ENCODE measurements at places on chromosomes 5 and 9.

- no peak for DNase-seq
Measured at GRCh38 chr5:162801235-162801634, 636.2 kb upstream of the CCNG1 start.

- DNase-seq = no peak
Measured at GRCh38 chr9:137217276-137218211, 4.5 kb downstream of the RNF208 start.

DNA sequence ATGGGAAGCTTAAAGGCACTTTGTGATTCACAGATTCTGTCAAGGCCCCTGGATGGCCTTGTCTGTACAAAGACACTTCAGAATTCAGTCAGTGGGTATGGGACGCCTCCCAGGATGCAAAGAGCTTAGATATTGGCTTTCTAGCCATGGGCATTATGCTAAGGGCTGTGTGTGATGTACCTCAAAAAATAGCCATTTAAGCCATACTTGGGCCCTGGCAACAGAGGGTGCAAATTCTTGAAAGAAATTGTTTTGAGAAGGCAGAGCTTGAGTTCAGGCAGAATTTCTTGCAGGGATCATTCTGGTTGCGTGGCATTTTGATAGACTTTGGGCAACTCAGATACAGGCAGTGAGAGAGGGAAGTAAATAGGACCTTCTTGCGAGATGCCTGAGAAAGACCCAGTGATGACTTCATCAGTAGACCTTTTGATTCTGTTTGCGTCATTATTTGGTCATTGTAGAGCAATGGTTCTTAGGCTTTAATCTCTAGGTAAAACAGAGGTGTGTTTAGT, 3.9 kb downstream of the CYFIP2 start:
- DNase-seq = no peak

DNA sequence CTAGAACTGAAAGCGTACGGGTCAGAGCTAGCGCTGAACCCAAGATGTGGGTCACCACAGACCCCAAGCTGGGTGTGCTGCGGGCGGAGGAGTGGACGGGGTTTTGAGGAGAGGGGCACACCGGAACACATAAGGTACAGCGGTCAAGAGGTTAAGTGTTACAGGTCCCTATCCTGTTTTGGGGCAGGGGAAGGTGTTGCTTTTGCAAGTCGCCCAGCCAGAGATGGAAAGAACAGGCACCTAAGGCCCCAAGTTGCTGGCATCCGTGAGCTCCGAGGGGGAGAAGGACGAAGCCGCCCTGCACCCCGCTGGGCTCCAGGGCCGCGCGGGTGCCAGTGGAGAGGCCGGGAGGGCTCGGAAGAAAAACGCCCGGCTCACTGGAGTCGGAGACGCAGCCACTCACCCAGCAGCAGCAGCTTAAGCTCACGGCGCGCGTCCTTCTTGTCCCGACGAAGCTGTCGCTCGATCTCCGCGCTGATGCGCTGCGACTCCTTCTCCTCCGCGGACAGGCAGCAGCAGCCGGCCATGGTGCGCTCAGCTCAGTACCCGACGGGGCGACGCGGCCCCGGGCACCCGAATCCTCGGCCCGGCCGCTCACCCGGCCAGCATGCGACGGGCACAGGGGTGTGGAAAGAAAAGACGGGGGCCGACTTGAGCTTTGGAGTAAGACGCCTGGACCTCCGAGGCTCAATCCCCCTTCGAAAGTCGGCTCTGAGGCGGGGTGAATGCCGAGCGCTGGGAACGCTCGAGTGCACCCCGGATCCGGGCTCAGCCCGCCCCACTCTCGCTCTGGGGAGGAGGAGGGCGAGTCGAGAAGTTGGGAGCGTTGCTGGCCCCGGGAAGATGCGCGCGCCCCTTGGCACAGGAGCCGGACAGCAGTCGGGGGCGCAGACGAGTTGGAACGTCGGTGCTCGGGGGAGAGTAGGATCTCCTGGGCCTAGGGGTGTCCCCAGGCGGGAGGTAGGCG, 572 bp downstream of the GNA14 start:
- DNase-seq = peak; percentile 82

- no peak for DNase-seq
Measured at GRCh38 chr9:69193685-69194032, 19.6 kb downstream of the TJP2 start.

- DNase-seq = no peak
Measured at GRCh38 chr9:106916466-106917235, 53.7 kb downstream of the ZNF462 start.

DNA sequence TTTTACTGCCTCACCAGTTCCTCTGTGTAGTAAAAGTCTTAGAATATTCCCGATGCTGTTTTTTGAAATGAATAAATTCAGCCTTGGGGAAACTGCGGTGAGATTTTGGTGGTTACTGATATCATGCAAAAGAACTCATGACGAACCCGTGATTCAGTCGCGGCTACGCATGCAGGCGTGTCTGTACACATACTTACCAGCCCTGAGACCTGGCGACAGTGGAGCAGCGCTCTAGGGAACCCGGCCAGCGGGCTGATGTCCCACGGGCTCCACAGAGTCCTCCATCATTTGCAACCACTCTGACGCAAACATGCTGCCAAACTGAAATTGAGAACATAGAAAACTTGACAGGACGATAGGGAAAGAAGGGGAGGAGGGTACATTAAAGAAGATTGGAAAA, 315.6 kb upstream of the DAB2 start:
- no peak for DNase-seq

- no peak for DNase-seq
Measured at GRCh38 chr5:350355-350754, 28.8 kb downstream of the AHRR start.

Data from retina (tissue), 1 donor.